Psoas muscle (tissue), 8 donors: ENCODE measurements at places on chromosomes 11 and 22.

- no peak for DNase-seq
Observed at GRCh38 chr11:129960216-129961214, 42.1 kb downstream of the PRDM10 start.

- DNase-seq: no peak
Observed at GRCh38 chr11:86748296-86748695, 52.0 kb upstream of the PRSS23 start.

DNA sequence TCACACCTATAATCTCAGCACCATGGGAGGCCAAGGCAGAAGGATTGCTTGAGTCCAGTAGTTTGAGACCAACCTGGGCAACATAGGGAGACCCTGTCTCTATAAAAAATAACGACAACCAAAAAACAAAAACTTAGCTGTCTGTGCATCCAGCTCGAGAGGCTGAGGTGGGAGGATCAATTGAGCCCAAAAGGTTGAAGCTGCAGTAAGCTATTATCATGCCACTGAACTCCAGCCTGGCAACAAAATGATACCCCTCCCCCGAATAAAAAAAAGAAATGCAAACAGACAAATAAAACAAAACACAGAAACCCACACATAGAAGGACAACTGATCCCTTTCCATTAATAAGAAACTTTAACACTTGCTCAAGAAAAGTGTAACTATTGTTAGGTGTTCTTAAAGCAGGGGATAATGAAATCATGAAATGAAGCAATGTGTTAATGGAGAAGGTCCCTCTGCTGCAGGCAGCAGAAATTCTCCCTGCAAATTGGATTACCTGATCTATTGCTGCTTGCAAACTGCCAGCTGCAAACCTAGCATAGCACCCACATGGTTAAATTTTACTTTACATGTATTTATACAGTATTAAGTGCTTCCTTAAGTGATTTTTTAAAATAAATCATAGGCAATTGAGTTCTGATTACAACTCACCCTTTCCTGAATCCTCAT, 226.3 kb downstream of the SBF2 start:
- no peak for DNase-seq

GRCh38 chr11:95516786-95517185, 272.8 kb downstream of the FAM76B start:
- DNase-seq: no peak

- DNase-seq: no peak
Observed at GRCh38 chr11:70466154-70466553, 67.8 kb downstream of the CTTN start.
